Fibroblast of skin of left biceps (primary cell): ENCODE measurements at places on chromosomes 12 and 14.

GRCh38 chr14:102363182-102363943, 622 bp downstream of the TECPR2 start:
- no peak for DNase-seq

DNA sequence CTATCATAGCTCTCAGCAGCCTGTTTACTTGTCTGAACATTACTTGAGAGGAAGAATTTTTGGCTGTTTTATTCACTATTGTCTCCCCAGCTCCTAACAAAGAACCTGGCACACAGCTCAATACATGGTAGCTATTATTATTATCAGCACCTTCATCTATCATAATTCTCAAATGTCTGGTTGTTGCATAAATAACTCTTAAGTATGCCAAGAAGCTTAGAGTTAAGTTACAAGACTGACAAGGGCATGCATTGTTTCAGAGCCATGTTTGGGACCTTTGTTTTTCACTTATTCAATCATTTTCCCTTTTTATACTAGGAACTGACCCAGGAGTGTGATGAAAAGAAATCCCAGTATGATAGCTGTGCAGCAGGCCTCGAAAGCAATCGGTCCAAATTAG, 77.5 kb upstream of the ATP2A2 start:
- DNase-seq = no peak

DNA sequence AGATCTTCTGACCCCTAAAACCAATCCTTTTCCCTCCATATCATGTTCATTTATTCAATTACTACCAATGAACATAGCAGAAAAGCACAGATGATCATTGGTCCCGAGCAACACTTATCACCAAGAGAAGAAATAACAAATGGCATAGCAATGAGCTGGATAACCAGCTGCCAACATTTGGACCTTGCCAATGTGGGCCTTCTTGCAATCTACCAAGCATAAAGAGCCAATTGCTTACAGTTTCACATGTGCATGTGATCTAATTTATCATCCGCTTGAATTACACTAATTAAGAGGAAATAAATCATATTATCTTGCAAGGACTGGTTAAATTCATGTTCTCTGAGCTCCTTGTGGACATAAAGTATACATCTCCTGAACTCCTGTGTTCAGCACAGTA, 134.8 kb upstream of the HMGA2 start:
- no peak for DNase-seq

- DNase-seq = peak; percentile 40
Measured at GRCh38 chr14:28676479-28676878, 90.1 kb upstream of the FOXG1 start.

DNA sequence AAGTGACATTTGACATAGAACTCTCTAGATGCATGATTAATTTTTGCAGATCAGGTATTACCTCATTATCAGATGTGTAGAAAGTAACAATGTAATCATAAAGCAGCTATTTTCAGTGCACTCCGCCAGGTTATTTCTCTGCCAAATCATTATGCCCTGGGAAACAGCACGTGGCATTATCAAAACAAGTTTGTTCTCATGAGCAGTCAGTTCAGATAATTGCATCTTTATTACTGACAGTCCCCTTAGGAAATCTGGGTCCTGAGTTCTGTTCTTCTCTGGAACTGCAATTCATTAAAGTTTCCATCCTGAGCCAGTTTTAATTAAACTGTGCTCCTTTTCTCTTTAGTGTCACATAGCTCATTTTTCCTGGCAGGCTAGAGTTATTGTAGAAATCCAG, 94.7 kb upstream of the KRR1 start:
- DNase-seq = no peak

- DNase-seq = no peak
Measured at GRCh38 chr12:110907583-110907982, 12.8 kb downstream of the MYL2 start.

DNA sequence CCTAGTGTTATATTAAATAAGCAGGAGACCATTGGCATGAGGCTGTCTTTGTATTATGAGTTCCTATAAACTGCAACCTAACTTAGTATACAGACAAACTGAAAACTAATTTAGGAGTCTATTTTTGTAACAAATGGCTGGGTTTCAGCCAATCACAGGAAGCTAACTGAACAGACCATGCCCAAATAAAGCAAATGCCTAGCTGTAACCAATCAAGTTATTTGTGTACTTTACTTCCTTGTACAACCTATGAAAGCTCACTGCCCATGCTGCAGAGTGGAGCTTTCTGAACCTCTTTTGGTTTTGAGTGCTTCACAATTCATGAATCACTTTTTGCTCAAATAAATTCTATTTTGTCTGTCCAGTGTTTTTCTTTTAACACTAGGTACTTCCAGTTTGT, 41.6 kb downstream of the GUCY2C start:
- no peak for DNase-seq

DNA sequence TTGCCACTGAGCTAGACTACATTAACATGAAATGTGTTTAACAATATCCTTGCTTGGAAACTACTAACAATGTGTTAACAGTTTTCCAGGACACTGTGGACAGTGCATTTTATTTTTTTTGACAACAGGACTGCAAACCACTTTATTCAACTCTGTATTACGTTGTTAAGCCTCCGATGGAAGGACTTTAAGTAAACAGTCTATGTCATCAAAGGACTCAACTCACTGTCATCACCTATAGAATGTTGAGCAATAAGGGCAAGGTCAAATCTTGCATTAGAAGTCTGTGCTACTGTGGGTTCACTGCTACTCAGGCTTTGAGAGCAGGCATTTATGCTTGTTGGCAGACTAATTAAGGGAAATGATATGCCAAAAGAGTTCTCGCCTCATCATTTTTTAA, 483.7 kb downstream of the FLRT2 start:
- no peak for DNase-seq

- DNase-seq = no peak
Measured at GRCh38 chr12:50055831-50056638, 1.4 kb upstream of the ASIC1 start.

GRCh38 chr12:120887253-120888043, 16.7 kb downstream of the SPPL3 start:
- DNase-seq = no peak

- no peak for DNase-seq
Measured at GRCh38 chr12:16719713-16720416, 113.9 kb upstream of the LMO3 start.

DNA sequence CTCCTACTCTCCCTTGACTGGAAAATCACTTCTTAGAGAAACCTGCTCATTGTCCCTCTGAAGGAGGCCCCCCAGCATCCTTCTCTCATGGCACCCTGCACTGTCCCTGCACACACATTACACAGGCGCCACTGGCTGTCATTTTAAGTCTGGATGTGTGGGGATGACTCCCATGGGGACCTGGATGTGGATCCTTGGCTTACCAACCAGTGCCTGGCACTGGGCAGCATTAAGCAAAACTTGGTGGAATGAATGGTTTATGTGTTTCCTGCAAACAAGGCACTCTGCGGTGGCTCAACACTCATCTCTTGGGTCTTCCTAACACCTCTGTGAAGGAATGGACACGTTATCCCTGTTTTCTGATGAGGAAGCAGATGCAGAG, 162.4 kb downstream of the RBM19 start:
- no peak for DNase-seq

DNA sequence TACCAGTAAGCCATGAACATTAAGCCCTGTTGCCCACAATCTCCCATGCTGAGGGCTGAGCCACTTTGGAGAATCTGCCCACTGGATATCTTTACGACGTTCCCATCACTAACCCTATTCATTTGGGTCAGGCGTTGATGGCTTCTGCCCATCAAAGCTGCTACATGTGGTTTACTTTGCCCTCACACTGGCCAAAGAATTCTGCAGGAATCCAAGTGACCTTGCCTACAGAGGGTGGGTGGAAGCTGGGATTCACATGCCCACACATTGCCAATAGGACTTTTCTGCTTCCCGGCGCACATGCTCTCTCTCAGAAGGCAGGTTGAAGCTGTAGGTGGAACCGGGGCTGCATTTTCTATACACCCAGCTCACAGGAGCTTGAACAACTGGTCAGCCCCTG, 28.3 kb downstream of the OAS2 start:
- DNase-seq = no peak

DNA sequence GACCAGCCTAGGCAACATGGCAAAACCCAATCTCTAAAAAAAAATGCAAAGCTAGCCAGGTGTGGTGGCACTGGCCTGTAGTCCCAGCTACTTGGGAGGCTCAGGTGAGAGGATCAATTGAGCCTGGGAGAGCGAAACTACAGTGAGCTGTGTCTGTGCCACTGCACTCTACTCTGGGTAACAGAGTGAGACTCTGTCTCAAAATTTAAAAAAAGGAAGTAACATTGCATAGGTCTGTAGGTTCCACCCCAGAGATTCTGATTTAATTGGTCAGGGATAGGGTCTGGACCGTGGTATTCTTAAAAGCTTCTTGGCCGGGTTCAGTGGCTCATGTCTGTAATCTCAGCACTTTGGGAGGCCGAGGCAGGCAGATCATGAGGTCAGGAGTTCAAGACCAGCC, 26.2 kb downstream of the ZC2HC1C start:
- DNase-seq = no peak

GRCh38 chr12:128863957-128864356, 10.7 kb downstream of the GLT1D1 start:
- DNase-seq = no peak

GRCh38 chr14:60964904-60965303, 16.0 kb downstream of the TRMT5 start:
- no peak for DNase-seq

- no peak for DNase-seq
Measured at GRCh38 chr12:92297932-92298696, 152.5 kb upstream of the BTG1 start.

DNA sequence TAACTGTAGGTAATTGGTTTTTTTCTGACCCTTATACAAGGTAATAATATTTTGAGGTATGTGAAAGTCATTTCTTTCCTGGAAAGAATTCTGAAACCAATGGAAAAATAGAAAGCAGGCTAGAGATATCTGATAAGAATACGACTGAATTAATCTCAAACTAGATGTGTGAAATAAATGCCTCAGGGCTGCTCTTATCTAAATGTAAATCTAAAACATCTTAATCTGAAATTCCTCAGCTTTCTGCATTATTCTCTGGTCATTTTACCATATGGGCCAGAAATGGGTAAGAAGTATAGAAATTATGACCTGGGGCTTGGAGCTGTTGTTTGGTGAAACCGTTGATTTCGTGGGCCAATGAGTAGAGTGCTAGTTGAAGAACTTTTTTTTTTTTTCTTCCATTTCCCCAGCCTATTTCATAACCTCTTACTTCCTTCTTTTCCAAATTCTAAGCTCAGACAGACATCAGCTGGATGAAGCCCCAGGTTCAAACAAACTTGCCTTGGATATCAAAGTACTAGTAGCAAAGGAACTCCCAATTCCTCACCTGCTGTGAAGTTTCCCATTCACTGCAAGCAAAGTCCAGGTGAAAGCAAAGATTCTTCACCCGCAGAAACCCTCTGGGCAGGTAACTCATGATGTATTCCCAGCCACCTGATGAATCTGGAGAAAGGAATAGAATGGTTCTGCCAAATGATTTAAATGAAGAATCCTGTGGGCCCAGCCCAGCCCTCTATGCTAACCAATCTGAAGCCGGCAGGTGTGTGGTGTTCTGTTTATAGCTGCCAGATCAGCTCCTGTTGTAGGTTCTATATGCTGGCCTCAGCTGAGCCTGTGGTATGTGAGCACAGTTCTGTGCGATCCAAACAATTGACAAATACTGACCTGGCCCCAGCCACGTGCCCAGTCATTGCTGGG, 9.7 kb upstream of the FOS start:
- no peak for DNase-seq

DNA sequence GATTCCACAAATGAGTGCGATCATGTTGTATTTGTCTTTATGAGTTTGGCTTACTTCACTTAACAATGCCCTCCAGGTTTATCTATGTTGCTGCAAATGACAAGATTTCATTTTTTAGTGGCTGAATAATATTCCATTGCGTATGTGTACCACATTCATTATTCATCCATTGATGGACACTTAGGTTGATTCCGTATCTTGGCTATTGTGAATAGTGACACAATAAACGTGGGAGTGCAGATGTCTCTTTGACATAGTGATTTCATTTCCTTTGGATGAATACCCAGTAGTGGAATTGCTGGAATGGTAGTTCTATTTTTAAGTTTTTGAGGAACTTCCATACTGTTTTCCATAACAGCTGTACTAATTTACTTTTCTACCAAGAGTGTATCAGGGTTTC, 23.5 kb downstream of the AKAP6 start:
- no peak for DNase-seq

GRCh38 chr14:64349741-64350490, 38.2 kb upstream of the MTHFD1 start:
- no peak for DNase-seq

DNA sequence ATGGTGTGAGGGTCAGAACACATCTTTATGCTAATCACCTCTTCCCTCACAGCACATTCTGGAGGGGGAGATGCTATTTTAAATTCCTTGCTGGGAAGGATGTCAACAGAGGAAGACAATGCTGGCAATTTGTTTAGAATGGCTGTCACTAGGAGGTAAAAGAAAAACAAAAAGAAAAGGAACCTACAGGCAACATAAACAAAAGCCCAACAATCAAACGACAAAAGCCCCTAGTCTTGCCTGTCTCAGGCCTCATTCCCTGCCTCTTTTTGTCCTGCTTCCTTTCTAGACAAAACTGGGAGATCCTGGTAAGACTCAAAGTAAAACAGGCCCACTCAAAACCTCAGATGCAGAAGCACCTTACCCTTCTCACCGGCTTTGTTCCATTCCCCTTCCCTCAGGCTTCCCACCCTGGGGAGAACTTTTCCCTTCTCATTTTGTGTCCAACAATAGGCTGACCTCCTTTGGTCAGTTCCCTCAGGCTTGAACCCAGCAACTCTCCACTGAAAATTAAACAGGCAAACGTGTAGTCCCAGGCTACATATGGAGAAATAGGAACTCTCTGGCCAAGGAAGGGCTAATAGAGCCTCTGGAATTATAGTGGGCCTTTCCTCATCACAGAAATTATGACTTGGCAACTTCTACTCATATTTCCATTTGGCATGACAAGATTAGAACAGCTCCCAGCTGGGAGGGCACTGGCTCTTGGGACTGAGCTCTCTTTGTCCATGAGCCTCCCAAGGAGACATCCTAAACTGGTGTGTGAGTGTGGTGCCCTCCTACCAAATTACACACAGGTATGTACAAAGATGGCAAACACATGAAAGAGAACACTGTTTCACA, 193.0 kb downstream of the MON2 start:
- DNase-seq = no peak

- no peak for DNase-seq
Measured at GRCh38 chr12:25771476-25771875, 187.0 kb upstream of the RASSF8 start.
